ENCODE measurements at places on chromosomes 1 and 21. TPM values are rescaled to one million over a fixed set of nuclear protein-coding genes. Genes with fewer than 3 reads are reported as not detected.

TMED5 gene
- total RNA-seq: 37.4 TPM

- H3K27ac ChIP-seq: no peak overlapping the region
- H3K4me1 ChIP-seq: peaks cover 31% of the 10 kb centered on the region
- no peak for DNase-seq
- H3K4me3 ChIP-seq: no peak overlapping the region
- H3K36me3 ChIP-seq: no peaks in the 10 kb centered on the region
Observed at GRCh38 chr21:15222707-15223106, 157.9 kb upstream of the NRIP1 start.

OR2T29 gene
- not detected for total RNA-seq

DNA sequence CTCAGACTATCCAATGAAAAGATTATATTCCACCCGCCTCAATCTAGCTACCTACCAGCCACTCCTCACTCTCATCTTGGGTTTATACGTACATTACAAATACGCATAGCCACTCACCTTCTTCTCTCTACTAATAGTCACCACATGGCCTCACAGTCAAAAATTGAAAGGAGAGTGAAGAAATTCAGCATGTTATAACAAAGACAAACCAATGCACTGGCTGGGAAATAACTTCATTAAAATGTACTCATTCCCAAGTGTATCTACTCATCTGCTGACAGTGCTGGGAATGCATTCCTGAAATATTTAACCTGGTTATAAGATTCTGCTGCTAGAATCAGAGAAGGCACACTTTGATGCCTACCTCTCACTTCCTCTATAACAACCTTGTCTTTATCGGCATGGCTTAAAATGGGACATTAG, 6.5 kb downstream of the ZNF644 start:
- peaks cover 24% of the 10 kb centered on the region for H3K36me3 ChIP-seq
- peak overlapping the region; percentile 93 for H3K27ac ChIP-seq
- peaks cover 39% of the 10 kb centered on the region for H3K4me1 ChIP-seq
- H3K4me3 ChIP-seq: no peak overlapping the region
- no peak for DNase-seq

- no peaks in the 10 kb centered on the region for H3K27me3 ChIP-seq
- DNase-seq: no peak
Observed at GRCh38 chr21:23374155-23374554, 2233.1 kb downstream of the MRPL39 start.

- no peak for DNase-seq
- H3K36me3 ChIP-seq: no peaks in the 10 kb centered on the region
- H3K4me3 ChIP-seq: no peak overlapping the region
- no peaks in the 10 kb centered on the region for H3K4me1 ChIP-seq
Observed at GRCh38 chr1:18452550-18452949, 28.2 kb upstream of the KLHDC7A start.

GRCh38 chr1:94325377-94326302, 88.3 kb upstream of the ARHGAP29 start:
- H3K4me3 ChIP-seq: no peak overlapping the region
- no peak for DNase-seq
- peaks cover 5% of the 10 kb centered on the region for H3K27me3 ChIP-seq
- no peaks in the 10 kb centered on the region for H3K36me3 ChIP-seq
- H3K4me1 ChIP-seq: peaks cover 37% of the 10 kb centered on the region

EFNA3 gene
- total RNA-seq: 10.5 TPM

- H3K36me3 ChIP-seq: peaks cover 3% of the 10 kb centered on the region
- peaks cover 22% of the 10 kb centered on the region for H3K4me1 ChIP-seq
- peak overlapping the region; percentile 63 for H3K27ac ChIP-seq
- peak overlapping the region; percentile 77 for H3K4me3 ChIP-seq
Observed at GRCh38 chr1:17437580-17438317, 1.7 kb downstream of the RCC2 start.

SFN gene
- total RNA-seq: 0.44 TPM

DNA sequence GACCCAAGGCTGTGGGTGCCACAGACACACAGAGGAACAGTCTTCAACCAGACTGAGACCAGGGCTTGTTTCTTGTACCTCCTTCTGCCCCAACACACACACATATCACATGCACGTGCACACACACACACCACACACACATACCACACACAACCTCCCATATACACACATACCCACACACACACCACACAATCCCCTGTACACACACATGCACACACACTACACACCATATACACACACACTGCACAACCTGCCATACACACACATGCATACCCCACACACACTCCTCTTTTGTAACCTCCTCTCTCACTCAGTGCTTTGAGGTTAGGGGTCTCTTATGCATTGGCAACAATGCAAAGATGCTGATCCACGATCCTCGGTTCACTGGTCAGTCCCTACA, 217.0 kb downstream of the AJAP1 start:
- H3K27ac ChIP-seq: no peak overlapping the region
- peaks cover 5% of the 10 kb centered on the region for H3K27me3 ChIP-seq
- no peaks in the 10 kb centered on the region for H3K36me3 ChIP-seq
- H3K4me3 ChIP-seq: no peak overlapping the region

- H3K27ac ChIP-seq: no peak overlapping the region
- H3K36me3 ChIP-seq: no peaks in the 10 kb centered on the region
- H3K4me1 ChIP-seq: peaks cover 14% of the 10 kb centered on the region
Observed at GRCh38 chr1:235642011-235642942, 7.3 kb downstream of the GNG4 start.

- H3K27me3 ChIP-seq: peaks cover 3% of the 10 kb centered on the region
- H3K4me3 ChIP-seq: no peak overlapping the region
- H3K36me3 ChIP-seq: no peaks in the 10 kb centered on the region
- no peak overlapping the region for H3K27ac ChIP-seq
- no peak for DNase-seq
- peaks cover 4% of the 10 kb centered on the region for H3K4me1 ChIP-seq
Observed at GRCh38 chr1:115949156-115949555, 27.2 kb upstream of the SLC22A15 start.

- no peak for DNase-seq
- no peak overlapping the region for H3K4me3 ChIP-seq
- H3K27ac ChIP-seq: peak overlapping the region; percentile 45
- H3K4me1 ChIP-seq: no peaks in the 10 kb centered on the region
- H3K27me3 ChIP-seq: no peaks in the 10 kb centered on the region
Observed at GRCh38 chr1:162538815-162539431, 22.6 kb upstream of the UAP1 start.

- no peak overlapping the region for H3K27ac ChIP-seq
- no peak overlapping the region for H3K4me3 ChIP-seq
- H3K4me1 ChIP-seq: peaks cover 8% of the 10 kb centered on the region
- no peaks in the 10 kb centered on the region for H3K27me3 ChIP-seq
Observed at GRCh38 chr1:246280551-246280950, 226.5 kb downstream of the SMYD3 start.

DNA sequence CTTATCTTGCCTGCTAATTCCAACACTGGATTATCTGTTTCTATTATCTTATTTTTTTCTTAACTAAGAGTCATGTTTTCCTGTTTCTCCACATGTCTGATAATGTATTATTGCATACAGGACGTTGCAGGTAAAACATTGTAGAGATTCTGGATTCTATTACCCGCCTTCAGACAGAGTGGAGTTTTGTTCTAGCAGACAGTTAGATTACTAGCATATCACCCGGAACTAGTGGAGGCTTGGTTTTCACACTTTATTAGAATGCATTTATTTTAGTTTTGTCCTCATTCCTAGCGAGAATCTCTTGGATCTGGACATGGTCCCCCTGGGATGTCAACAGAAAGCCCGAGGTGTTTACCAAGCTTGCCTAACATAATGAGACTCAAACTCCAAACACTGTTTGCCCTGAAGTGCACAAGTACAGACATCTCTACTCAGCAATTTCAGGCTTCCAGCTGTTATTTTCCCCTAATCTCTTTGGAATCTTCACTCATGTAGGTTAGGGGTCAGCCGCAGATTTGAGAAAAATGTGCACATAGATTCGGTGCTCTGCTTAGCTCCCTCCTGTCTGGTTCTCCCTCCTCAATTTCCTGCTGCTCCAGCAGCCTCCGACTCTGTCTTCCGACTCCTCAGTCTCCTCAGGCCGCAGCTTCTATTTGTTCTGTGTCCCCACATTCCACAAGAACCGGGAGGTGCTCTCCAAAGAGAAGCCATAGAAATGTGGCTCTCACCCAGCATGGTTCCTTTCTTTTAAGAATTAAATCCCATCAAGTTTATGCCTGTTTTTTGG, 36.8 kb upstream of the PTPRF start:
- H3K27me3 ChIP-seq: no peaks in the 10 kb centered on the region
- no peaks in the 10 kb centered on the region for H3K36me3 ChIP-seq
- no peak for DNase-seq
- H3K27ac ChIP-seq: no peak overlapping the region
- H3K4me3 ChIP-seq: no peak overlapping the region
- H3K4me1 ChIP-seq: peaks cover 8% of the 10 kb centered on the region

GRCh38 chr1:45375104-45376090, 35.2 kb upstream of the MUTYH start:
- no peak overlapping the region for H3K27ac ChIP-seq
- no peaks in the 10 kb centered on the region for H3K27me3 ChIP-seq
- no peaks in the 10 kb centered on the region for H3K4me1 ChIP-seq
- DNase-seq: no peak

DNA sequence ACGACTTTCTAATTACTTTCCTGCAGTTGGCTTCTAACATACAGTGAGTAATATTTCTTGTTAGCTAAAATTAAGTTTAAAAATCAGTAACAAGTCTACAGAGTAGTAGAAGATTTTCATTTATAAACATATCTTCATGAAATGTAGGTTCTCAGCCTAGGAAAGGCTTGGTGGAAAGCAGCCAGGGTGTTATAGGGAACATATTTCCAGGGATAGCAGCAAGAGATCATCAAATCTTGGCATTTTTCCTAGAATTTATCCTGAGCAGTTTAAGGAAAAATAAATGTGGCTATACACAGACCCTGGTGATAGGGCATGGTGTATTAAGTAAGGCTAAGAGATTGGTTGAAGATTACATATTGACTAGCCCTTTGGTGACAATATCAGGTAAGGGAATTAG, 203.5 kb upstream of the NEGR1 start:
- no peak overlapping the region for H3K27ac ChIP-seq
- DNase-seq: no peak
- no peaks in the 10 kb centered on the region for H3K27me3 ChIP-seq
- no peak overlapping the region for H3K4me3 ChIP-seq

DNA sequence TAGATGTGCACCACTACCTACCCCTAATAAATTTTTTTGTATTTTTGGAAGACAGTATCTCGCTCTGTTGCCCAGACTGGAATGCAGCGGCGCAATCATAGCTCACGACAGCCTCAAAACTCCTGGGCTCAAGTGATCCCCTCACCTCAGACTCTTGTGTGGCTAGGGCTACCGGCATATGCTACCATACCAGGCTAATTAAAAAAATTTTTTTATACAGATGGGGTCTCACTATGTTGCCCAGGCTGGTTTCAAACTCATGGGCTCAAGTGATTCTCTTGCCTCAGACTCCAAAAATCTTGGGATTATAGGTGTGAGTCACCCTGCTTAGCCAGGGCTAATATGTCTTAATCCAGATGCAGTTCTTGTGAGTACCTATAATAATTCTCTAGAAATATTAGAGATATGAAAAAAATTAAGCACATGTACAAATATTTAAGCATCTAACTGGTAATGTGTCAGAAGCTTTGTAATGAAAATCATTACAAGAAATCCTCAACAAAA, 9.5 kb downstream of the SORT1 start:
- peaks cover 33% of the 10 kb centered on the region for H3K4me1 ChIP-seq
- H3K4me3 ChIP-seq: no peak overlapping the region
- peaks cover 4% of the 10 kb centered on the region for H3K36me3 ChIP-seq
- H3K27me3 ChIP-seq: no peaks in the 10 kb centered on the region

VANGL2 gene
- 80.4 TPM for total RNA-seq

DNA sequence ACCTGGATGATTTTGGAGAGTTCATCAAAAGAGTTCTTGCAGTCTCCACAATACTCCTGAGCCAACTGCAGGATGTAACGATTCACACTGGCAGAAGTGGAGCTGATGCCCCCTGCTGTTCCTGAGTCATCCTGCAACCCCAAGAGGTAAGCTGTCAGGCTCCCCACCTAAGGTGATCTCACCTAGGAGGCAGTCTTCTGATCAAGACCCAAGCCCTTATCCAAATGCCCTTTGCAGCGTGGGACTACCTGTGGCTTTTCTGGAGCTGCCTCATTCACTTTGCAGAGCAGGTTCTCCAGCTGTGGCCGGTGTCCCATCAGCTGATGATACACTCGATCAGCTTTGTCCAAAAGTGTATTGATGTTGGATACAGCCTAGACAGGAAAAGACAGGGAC, 96.4 kb downstream of the UBR4 start:
- peaks cover 28% of the 10 kb centered on the region for H3K36me3 ChIP-seq
- no peak overlapping the region for H3K27ac ChIP-seq
- peak; percentile 16 for DNase-seq

LCE2A gene
- total RNA-seq: not detected

EDARADD gene
- total RNA-seq: 13.5 TPM

- H3K27me3 ChIP-seq: no peaks in the 10 kb centered on the region
- DNase-seq: no peak
- H3K4me3 ChIP-seq: no peak overlapping the region
- H3K4me1 ChIP-seq: no peaks in the 10 kb centered on the region
- H3K36me3 ChIP-seq: peaks cover 15% of the 10 kb centered on the region
Observed at GRCh38 chr1:231558708-231559185, 30.3 kb downstream of the TSNAX start.

PCNT gene
- 47.2 TPM for total RNA-seq

C1QC gene
- not detected for total RNA-seq

GRCh38 chr1:25758466-25759070, 41.4 kb upstream of the SELENON start:
- H3K4me1 ChIP-seq: no peaks in the 10 kb centered on the region
- H3K27ac ChIP-seq: no peak overlapping the region
- no peak overlapping the region for H3K4me3 ChIP-seq
- H3K36me3 ChIP-seq: no peaks in the 10 kb centered on the region
- peaks cover 45% of the 10 kb centered on the region for H3K27me3 ChIP-seq
- DNase-seq: no peak

DNA sequence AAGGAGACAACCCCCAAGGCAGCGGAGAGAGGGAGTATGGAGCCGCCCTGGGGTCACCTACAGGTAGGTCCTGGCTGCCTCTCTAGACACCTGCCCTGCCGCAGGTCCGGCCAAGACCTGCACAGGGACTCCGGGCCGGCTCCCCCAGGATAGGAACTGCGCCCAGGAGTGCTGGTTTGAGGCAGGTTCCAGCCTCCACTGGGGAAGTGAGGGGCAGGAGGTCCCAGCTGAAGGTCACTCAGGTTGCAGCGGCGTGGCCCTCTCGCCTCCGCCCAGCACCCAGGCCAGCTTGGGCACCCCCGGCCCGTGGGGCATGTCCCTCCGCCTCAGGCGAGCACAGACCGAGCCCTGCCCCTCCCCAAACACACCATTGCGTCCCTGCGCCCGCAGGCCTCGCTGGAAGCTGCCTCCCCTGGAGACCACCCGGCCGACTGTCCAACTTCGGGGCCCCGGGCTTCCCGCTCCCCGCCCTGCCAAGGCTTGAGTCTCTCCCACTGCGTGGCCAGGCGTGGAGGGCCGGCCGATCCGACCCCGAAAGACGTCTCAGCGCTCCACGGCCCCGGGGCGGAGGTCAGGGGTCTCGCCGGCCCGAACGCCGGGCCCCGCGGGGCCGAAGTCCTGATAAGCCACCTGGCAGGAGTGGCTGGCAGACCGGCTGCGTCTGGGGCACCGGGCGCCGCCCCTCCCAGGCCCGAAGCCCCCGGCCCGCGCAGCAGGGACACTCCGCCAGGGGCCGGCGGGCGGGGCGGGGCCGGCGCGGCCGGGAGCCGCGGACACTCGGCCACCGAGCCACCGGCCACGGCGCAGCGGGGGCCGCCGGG, 1.4 kb upstream of the SKI start:
- no peak for DNase-seq
- H3K27ac ChIP-seq: peak overlapping the region; percentile 49
- H3K36me3 ChIP-seq: no peaks in the 10 kb centered on the region
- H3K4me1 ChIP-seq: peaks cover 19% of the 10 kb centered on the region
- H3K4me3 ChIP-seq: peak overlapping the region; percentile 67

- peaks cover 15% of the 10 kb centered on the region for H3K27me3 ChIP-seq
- H3K27ac ChIP-seq: no peak overlapping the region
- no peaks in the 10 kb centered on the region for H3K36me3 ChIP-seq
- H3K4me1 ChIP-seq: peaks cover 9% of the 10 kb centered on the region
Observed at GRCh38 chr21:40967771-40968170, 120.8 kb upstream of the DSCAM start.

PCP4 gene
- total RNA-seq: 2.0 TPM

Data from progenitor cell of endocrine pancreas (in vitro differentiated cells).